ENCODE measurements at places on chromosomes 1 and 21. TPM values are rescaled to one million over a fixed set of nuclear protein-coding genes. Genes with fewer than 3 reads are reported as not detected.

DNA sequence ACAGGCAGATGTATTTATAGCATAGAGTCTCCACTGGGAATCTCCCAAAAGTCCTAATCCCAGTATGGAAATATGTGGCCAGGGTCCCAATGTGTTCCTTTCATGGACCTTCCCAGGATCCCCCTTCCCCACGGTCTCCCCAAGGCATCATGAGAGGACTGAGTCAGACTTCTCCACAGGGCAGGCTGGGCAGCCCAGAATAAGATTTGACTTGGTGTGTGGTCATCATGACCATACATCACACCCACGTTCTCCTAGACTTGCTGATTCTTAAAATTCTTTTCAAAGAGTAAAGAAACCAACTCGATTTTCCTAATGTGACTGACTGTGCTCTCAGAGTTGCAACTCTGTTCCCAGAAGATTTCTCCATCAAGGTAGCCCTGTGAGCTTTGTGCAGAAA, 93.9 kb upstream of the CD34 start:
- DNase-seq: peak; percentile 52

DNA sequence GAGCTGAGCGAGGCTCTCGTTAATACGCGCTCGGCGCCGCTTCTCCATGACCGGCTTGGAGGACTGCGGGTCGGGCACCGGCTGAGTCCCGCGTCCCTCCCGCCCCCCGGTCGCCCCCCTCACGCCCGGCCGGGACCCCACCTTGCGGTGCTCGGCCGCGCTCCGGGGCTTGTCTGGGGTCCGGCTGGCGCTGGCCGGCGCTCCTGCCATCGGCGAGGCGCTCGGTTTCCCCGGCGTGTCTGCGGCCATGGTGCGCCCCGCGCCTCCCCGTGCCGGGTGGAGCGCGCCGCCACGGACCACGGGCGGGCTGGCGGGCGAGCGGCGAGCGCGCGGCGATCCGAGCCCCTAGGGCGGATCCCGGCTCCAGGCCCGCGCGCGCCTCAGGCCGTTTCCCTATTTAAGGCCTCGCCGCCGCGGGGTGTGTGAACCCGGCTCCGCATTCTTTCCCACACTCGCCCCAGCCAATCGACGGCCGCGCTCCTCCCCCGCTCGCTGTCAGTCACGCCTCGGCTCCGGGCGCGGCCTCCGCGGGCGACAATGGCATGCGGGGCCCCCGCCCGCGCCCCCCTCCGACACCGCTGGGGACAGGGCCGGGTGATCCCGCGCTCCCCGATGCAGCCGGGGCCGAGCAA, at the start of gene HES4:
Gene HES4, minus strand, starts transcription at position 373 of the 632 bp plus-strand sequence. Its CDS starts 124 bp downstream, at position 249.
- peak; percentile 88 for DNase-seq

LRRC8C gene
- 10.1 TPM for total RNA-seq

CFAP57 gene
- 0.43 TPM for total RNA-seq

DNA sequence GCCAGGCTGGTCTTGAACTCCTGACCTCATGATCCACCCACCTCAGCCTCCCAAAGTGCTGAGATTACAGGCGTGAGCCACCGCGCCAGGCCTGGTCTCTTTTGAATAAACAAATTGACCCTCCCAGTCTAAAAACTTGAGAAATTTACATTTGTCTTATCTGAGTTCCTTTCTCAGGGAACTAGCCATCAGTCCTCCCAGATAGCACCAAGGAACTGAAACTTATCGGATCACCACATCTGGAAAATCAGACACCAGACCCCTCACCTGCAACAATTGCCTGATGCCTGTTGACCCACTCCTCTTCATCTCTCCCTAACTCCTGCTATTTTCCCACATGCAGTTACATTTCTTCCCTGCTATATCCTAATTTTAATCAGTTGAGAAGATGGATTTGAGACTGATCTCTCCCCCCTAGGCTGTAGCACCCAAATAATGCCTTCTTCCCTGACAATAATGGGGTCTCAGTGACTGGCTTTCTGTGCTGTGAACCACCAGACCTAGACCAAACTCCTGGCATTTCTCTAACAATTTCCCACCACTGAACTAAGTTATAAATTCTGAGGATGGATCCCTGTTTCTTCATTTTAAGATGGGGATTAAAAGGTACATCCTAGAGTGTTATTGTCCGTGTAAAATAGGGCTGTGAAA, 951 bp upstream of the CBR1 start:
- no peak for DNase-seq

GRCh38 chr1:170247751-170248521, 102.2 kb downstream of the NTMT2 start:
- no peak for DNase-seq

DNA sequence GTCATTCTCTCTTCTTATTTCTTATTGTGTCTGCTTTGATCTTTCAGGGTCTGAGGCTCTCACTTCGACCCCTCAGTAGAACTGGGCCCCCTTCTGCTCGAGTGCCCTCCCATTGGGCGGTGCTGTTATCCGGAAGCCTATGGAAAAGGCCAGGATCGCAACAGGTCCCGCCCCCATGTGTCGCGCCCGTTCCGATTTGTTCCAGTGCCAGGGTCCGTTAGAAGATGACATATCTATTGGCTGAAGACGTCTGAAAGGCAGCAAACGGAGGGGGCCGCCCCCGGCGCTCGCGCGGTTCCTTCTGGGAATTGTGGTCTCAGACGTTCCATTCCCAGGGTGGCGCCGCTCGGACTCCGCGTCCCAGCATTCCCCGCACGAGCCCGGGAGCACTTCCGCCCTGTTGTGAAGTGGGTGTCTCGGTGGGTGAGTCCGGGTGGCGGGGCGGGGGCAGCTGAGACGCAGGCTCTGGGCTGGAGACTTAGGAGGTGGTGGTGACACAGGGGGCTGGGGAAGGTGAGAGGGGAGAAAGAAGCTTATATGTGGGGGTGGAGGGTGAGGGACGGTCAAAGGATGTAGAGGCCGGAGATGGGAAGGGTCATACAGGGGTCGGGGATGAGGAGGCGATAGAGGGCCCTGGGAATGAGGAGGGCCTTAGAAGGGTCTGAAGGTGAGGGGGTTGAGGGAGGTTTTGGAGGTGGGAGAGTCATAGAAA, at the start of gene ZSCAN20:
Gene ZSCAN20, plus strand, starts transcription at position 377 of the 712 bp plus-strand sequence. CDS start 6,644 bp downstream, outside the sequence.
- DNase-seq: peak; percentile 99

- DNase-seq: no peak
Measured at GRCh38 chr1:14976256-14976655, 177.3 kb upstream of the TMEM51 start.

DNA sequence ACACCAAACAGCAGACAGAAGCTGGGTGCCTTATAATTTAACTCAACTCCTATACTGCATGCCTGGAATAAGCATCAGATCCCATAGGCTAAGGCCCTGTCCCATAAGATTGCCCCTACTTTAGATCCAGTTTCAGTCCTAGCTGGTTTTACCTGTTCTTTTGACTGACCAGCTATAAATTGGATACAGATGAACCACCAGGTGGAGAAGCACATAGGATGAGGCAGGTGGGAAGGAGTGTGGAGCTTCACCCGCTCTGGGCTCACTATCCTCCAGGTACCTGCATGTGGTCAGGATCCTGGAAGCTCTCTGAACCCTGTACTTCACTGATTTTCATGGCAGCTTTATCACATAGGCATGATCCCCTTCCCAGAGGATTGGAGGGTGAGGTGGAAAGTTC, 51.3 kb downstream of the MAST2 start:
- no peak for DNase-seq

DNA sequence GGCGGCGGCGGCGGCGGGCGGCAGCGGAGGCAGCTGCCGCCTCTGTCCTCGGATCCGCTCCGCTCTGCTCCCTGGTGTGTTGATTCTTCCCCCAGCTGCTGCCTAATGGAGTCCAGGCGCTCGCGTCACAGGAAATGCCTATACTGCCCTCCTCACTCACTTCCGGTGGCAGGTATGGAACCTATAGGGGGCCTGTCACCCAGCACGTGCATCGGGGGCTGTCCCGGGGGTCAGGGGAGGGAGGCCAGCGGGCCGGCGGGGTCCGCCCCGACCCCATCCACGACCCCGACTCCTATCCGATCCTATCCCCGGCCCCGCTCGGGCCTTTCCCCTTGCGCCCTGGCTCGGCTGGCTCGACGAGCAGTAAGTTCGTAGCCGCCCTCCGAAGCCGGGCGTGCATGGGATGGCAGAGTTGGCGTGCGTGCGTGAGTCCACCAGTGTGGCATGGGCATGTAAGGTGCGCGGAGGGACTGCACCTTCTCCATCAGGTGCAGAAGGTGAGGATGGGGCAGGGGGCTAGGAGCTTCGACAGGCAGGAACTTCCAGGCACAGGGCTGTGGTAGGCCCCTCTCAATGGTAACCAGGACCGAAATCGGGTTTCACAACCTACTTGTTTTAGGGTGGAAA, at the start of gene WDR26:
Gene WDR26, minus strand, starts transcription at position 107 of the 627 bp plus-strand sequence.
- peak; percentile 78 for DNase-seq

DNA sequence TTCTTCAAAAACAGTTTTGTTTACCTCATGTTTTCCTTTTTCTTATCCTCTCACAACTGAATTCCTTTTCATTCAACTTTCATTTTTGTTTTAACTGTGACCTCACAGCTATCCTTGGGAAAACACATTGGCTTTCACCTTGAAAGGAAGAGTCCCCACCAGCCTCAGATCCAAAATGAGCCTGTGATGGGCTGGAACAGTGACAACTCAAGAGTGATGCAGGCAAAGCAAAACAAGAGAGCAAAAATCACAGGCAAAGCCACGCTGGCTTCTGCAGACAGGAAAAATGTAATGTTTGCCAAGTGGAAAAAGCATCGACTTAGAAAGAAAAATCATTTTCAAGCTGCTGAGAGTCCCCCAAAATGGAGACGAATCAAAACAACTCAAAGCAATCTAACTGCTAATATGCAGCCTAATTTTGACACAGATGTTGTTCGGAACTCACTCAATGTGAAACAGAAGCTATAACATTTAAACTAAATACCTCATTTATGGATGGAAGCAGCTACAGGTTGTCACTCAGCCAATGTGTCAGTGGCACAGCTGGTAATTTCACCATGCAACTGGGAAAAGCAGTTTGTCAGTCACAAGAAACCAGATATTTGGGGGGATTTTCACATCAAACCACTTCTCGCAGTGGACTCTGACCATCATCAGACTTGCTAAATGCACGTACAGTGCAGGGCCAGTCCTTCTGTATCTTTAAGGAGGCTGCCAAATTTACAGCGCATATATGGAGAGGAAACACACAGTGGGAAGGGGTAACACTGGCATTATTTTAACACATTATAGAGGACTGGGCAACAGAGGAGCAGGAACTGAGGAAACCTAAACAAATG, 50.7 kb downstream of the ALG14 start:
- no peak for DNase-seq

SLC6A17 gene
- 5.4 TPM for total RNA-seq

DNA sequence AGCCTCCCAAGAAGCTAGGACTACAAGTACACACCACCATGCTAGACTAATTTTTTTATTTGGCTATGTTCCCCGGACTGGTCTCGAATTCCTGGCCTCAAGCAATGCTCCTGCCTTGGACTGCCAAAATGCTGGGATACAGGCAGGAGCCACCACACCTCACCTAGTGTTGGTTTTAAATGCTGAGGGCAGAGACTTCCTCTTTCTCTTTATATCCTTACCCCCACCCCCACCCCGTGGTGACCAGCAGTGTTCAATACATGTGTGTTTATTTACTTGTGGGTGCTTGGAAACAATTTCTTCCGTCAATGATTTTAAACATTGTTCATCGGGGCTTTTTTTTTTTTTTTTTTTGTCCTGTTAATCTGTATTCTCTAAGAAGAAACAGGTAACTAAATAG, 158.9 kb downstream of the ZBTB18 start:
- no peak for DNase-seq

DNA sequence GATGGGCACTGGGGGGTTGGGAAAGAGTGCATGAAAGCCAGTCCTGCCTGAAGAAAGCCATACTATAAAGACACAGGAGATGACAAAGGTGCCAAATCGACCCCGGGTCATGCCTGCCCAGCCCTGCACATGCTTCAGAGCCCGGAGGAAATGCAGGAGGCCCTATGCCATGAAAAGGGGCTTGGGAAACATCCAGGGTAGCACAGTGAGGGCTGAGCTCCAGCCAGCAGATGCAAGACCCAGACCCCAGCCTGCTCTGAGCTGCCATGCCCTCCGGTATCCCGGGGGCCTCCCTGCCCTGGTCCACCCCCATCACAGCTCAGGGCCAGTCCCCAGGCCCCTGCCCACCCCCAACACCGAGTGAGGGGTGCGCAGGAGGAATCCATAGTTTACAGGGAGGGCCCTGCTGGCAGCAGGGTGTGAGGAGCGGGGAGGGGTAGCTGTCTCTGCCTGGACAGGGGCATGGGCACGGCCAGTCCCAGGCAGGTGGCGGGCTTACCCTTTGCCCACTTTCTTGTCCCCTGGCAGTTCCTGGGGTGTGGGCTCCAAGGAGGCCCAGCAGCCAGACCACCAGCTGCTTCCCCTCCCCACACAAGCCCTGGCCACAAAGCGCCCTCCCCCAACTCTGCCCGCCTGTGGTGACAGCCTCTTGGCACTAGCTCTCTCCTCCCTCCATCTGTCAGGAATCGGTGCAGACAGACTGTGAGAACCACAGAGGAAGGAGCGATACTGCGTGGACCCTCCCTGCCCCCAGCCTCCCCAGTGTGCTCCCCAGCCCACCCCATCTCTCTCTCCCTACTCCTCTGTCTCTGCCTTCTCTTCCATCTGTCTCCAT, 16.8 kb downstream of the LRP8 start:
- DNase-seq: no peak

GRCh38 chr1:30414086-30414850, 309.1 kb downstream of the MATN1 start:
- no peak for DNase-seq

- no peak for DNase-seq
Measured at GRCh38 chr21:14613486-14614224, 67.5 kb upstream of the SAMSN1 start.

GRCh38 chr1:214588963-214589597, 13.9 kb upstream of the CENPF start:
- DNase-seq: no peak

DNA sequence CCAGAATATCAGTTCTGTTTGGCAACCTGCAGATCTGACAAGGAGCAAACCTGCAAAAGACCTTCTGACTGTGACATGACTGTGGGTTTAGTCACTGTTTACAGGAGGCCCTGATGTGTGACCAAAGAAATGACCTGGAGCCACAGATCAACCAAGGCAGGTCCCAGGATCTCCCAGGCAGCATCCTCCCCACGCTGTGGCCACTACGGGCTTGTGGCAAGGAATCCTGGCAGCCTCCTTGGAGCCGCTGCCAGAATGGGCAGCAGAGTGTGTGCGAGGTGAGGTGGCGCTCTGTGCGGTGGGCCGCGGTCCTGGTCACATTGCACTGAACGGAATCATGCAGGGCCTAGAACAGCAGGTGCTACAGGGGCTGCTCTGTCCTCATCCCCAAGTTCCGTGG, 15.9 kb downstream of the MCM3AP start:
- DNase-seq: no peak

DNA sequence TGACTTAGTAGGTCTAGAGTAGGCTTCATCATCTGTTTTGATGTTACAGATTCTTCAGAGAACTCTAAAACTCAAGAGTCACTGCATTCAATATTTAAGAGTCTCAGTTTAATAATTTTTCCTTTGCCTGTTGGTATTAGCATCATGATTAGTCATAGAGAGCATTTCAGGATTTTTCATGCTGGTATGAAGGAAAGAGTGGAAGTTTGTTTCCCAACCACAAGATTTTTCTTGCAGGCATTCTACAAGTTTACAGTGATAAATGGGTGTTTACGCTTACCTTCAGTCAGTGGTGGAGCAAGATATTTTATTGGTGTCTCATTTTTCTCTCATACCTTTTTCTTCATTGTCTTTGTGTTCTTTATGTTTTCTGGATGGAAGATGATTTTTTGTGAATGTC, 58.4 kb upstream of the MYOCOS start:
- peak; percentile 43 for DNase-seq

Measured in HFFc6 (cell line).